ENCODE measurements at places on chromosomes 2 and 18.
A peak's percentile ranks its signal among the peaks of the same experiment; 100 is the strongest.

DNA sequence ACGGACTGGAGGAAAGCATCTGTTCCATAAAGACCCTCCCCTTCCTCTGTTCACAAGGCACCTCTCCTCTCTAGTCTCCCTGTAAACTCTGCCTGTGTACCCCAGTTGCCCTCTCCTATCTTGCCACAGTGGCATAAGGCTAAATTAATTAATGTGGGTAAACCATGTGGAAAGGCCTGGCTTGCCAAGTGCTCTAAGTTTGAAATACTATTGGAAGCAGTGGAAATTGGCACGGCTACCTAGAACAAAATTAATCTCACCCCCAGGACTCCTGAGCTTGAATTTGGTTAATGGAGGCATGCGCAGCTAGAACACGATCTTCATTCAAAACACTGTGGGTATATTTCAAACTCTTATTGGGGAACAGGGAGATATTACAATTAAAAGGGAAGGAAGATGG, 19.2 kb upstream of the SLC14A2 start:
- H3K27ac ChIP-seq: no peak overlapping the region
- no peak overlapping the region for H3K4me3 ChIP-seq
- no peaks in the 10 kb centered on the region for H3K4me1 ChIP-seq
- DNase-seq: no peak
- H3K36me3 ChIP-seq: no peaks in the 10 kb centered on the region

GRCh38 chr2:223043164-223043941, 8.6 kb upstream of the KCNE4 start:
- no peaks in the 10 kb centered on the region for H3K36me3 ChIP-seq
- H3K27ac ChIP-seq: no peak overlapping the region
- no peaks in the 10 kb centered on the region for H3K4me1 ChIP-seq
- no peak overlapping the region for H3K4me3 ChIP-seq
- no peak for DNase-seq
- no peaks in the 10 kb centered on the region for H3K27me3 ChIP-seq

DNA sequence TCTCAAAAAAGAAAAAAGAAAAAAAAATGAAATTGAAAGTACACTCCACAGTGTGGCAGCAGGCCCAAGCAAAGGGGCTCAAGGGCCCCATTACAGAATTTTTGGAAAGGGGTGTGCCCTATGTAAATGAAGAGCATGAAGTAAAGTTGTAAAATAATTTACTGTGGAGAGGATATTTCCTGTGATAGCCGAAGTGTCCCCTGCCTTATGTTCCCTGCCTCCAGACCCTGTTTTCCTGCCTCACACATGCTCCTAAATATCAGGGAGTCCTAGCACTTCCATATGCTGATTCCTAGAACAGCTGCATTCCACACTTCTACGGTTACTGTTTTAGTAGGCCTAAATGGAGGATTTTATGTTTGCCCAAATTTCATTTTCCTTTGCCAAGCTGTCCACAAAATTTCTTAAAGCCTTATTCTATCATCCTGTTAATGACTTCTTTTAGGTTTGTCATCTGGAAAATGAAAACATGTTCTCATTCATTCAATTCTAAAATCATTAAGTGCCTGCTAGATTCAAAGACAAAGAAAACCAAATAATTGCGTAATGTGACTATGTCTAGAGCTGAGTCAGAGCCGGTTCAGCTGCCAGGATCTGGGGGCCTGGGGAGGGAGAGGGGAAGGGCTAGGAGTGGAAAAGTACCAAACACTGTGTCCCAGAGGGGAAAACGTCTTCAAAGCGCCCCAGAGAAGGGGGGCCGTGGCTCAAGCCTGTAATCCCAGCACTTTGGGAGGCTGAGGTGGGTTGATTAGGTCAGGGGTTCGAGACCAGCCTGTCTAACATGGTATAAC, 25.9 kb upstream of the IMPA2 start:
- DNase-seq: peak; percentile 80
- no peak overlapping the region for H3K4me3 ChIP-seq
- no peaks in the 10 kb centered on the region for H3K36me3 ChIP-seq
- H3K27me3 ChIP-seq: no peaks in the 10 kb centered on the region
- peaks cover 4% of the 10 kb centered on the region for H3K4me1 ChIP-seq

GRCh38 chr2:552906-553305, 124.3 kb downstream of the TMEM18 start:
- DNase-seq: no peak
- H3K36me3 ChIP-seq: no peaks in the 10 kb centered on the region
- no peak overlapping the region for H3K27ac ChIP-seq
- H3K4me3 ChIP-seq: no peak overlapping the region
- no peaks in the 10 kb centered on the region for H3K4me1 ChIP-seq

GRCh38 chr2:41954304-41955291, 93.2 kb upstream of the PKDCC start:
- no peaks in the 10 kb centered on the region for H3K4me1 ChIP-seq
- no peaks in the 10 kb centered on the region for H3K27me3 ChIP-seq
- H3K36me3 ChIP-seq: no peaks in the 10 kb centered on the region
- no peak overlapping the region for H3K4me3 ChIP-seq

GRCh38 chr2:42361728-42362283, 789 bp upstream of the COX7A2L start:
- peak overlapping the region; percentile 94 for H3K4me3 ChIP-seq

- H3K36me3 ChIP-seq: no peaks in the 10 kb centered on the region
- peak overlapping the region; percentile 67 for H3K4me3 ChIP-seq
Measured at GRCh38 chr2:190646780-190647522, 1.9 kb upstream of the NAB1 start.

GRCh38 chr18:45993438-45993837, 26.3 kb upstream of the EPG5 start:
- no peak overlapping the region for H3K27ac ChIP-seq
- DNase-seq: no peak
- H3K4me1 ChIP-seq: peaks cover 7% of the 10 kb centered on the region
- H3K4me3 ChIP-seq: no peak overlapping the region

GRCh38 chr18:51153659-51154371, 43.7 kb downstream of the MEX3C start:
- H3K4me1 ChIP-seq: no peaks in the 10 kb centered on the region
- no peaks in the 10 kb centered on the region for H3K27me3 ChIP-seq
- H3K27ac ChIP-seq: no peak overlapping the region

GRCh38 chr2:44836174-44836573, 105.3 kb upstream of the SIX3 start:
- no peaks in the 10 kb centered on the region for H3K36me3 ChIP-seq
- H3K4me3 ChIP-seq: no peak overlapping the region
- no peaks in the 10 kb centered on the region for H3K4me1 ChIP-seq
- no peak for DNase-seq
- no peak overlapping the region for H3K27ac ChIP-seq

- no peak overlapping the region for H3K4me3 ChIP-seq
- DNase-seq: no peak
- H3K27me3 ChIP-seq: no peaks in the 10 kb centered on the region
Measured at GRCh38 chr2:68214381-68214780, 38.0 kb downstream of the PPP3R1 start.

DNA sequence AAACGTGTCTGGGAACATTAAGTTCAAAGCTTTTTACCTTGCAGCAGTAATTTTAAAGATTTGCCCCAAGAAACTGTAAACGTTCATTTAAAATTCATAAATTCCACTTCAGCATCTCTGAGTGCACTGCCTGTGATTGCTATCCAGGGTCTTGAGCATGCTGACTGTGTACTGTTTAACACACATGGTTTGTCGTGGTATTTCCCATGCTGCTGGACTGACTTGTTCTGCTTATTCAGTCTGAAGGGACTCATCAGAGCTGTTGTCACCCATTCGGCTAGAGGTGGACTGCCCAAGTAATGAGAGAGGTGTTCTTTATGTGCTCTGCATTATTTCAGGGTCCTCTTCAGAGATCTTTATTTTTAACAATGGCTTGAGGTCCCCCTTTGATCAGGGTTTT, 53.1 kb downstream of the RHBDD1 start:
- no peaks in the 10 kb centered on the region for H3K27me3 ChIP-seq
- no peak overlapping the region for H3K4me3 ChIP-seq
- no peak for DNase-seq
- H3K4me1 ChIP-seq: peaks cover 6% of the 10 kb centered on the region
- H3K27ac ChIP-seq: no peak overlapping the region

DNA sequence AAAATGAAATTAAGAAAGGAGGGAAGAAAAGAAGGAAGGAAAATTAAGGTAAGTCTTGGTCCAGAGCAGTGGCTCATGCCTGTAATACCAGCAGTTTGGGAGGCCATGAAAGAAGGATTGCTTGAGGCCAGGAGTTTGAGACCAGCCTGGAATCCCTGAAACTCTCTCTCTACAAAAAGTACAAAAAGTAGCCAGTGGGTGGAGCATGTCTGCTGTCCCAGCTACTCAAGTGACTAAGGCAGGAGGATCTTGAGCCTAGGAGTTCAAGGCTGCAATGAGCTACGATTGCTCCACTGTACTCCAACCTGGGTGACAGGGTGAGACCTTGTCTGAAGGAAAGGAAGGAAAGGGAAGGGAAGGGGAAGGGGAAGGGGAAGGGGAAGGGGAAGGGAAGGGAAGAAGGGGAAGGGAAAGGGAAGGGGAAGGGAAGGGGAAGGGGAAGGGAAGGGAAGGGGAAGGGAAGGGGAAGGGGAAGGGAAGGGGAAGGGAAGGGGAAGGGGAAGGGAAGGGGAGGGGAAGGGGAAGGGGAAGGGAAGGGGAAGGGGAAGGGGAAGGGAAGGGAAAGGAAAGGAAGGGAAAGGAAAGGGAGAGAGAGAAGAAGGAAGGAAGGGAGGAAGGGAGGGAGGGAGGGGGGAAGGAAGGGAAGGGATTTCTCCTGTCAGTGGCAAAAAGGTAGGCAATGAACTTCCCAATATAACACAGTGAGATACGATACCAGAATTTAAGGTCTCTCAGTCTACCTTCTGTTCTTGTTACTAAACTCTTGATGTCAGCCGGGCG, 412.8 kb downstream of the CMPK2 start:
- H3K4me1 ChIP-seq: no peaks in the 10 kb centered on the region
- no peak overlapping the region for H3K27ac ChIP-seq
- no peaks in the 10 kb centered on the region for H3K27me3 ChIP-seq
- no peak for DNase-seq

- H3K27me3 ChIP-seq: no peaks in the 10 kb centered on the region
- peaks cover 2% of the 10 kb centered on the region for H3K4me1 ChIP-seq
- DNase-seq: no peak
- H3K4me3 ChIP-seq: no peak overlapping the region
Measured at GRCh38 chr2:46392561-46393346, 86.6 kb upstream of the TMEM247 start.

DNA sequence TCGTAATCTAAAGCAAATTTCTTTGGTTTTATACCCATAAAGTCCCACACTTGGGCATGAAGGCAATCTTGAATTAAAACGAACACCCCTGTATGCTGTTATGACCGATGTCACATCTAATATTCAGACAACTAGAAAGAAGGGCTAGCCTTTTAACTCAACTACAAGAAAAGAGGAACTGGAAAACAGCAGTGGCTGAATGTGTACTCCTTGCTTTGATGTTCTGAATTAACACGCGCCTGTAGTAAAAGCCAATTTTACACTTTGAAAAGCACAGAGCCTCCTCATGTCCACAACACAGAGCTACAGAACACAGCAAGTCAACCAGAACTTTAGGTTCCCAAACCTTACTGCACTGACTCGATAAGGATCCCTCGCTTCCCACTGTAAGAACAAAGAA, 147.6 kb downstream of the HDAC4 start:
- DNase-seq: no peak
- H3K4me1 ChIP-seq: peaks cover 28% of the 10 kb centered on the region
- H3K36me3 ChIP-seq: no peaks in the 10 kb centered on the region
- H3K4me3 ChIP-seq: no peak overlapping the region

- DNase-seq: no peak
- H3K36me3 ChIP-seq: no peaks in the 10 kb centered on the region
- H3K27ac ChIP-seq: no peak overlapping the region
- H3K27me3 ChIP-seq: no peaks in the 10 kb centered on the region
Measured at GRCh38 chr18:52970686-52971085, 630.7 kb downstream of the DCC start.

DNA sequence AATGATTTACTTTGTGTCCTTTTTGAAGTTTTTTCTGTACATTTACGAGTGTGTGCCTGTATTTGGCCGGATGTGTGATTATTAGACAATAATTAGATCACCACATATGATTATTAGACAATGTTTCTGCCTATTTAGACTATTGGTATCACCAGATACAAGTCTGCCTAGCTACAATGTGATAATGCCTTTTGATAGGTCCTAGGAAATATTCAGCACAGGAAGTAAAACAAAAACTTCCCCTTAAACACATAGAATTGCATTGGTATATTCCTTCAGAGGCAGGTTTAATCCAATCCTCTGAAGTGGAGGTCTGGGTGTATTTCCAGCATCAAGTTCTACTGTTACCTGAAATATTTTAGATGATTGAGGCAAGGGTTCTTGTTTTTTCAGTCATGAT, 275.1 kb downstream of the TGIF1 start:
- peaks cover 22% of the 10 kb centered on the region for H3K4me1 ChIP-seq
- no peak for DNase-seq
- no peaks in the 10 kb centered on the region for H3K27me3 ChIP-seq

GRCh38 chr2:98649992-98650375, 41.6 kb downstream of the UNC50 start:
- no peak overlapping the region for H3K27ac ChIP-seq
- H3K4me1 ChIP-seq: no peaks in the 10 kb centered on the region
- H3K27me3 ChIP-seq: no peaks in the 10 kb centered on the region
- H3K36me3 ChIP-seq: peaks cover 25% of the 10 kb centered on the region
- H3K4me3 ChIP-seq: no peak overlapping the region

- H3K4me3 ChIP-seq: no peak overlapping the region
- no peak for DNase-seq
- H3K36me3 ChIP-seq: no peaks in the 10 kb centered on the region
- no peak overlapping the region for H3K27ac ChIP-seq
Measured at GRCh38 chr18:51137026-51137729, 60.3 kb downstream of the MEX3C start.

DNA sequence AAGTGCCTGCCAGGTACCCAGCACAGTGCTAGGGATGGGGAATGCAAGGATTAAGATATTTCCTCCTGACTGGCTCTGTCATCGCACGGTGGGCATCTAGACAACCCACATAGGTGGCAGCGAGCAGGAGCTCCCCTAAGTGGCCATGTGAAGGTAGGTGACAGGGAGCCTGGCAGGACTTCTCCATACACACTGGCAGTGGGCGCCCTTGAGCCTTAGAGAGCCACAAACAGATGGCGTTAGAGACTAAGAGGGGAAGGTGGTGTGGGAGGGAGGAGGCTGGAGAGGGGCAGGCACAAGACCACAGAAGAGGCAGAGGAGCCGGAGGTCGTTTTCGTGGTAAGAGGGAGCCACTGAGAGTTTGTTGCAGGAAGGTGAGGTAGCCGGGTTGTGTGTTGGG, 15.2 kb downstream of the PRELID3A start:
- no peaks in the 10 kb centered on the region for H3K27me3 ChIP-seq
- no peaks in the 10 kb centered on the region for H3K4me1 ChIP-seq
- no peak overlapping the region for H3K27ac ChIP-seq
- H3K4me3 ChIP-seq: no peak overlapping the region
- no peaks in the 10 kb centered on the region for H3K36me3 ChIP-seq
- DNase-seq: peak; percentile 45

- no peaks in the 10 kb centered on the region for H3K27me3 ChIP-seq
- no peak for DNase-seq
- H3K4me3 ChIP-seq: no peak overlapping the region
- no peak overlapping the region for H3K27ac ChIP-seq
- H3K4me1 ChIP-seq: peaks cover 8% of the 10 kb centered on the region
Measured at GRCh38 chr2:100013892-100014677, 128.3 kb downstream of the AFF3 start.
